Activated CD4-positive, alpha-beta T cell treated with anti-CD3 and anti-CD28 coated beads, Interleukin-2, amount 50 U/mL, for 48 hours (primary cell): ENCODE measurements at places on chromosomes 4 and X.

DNA sequence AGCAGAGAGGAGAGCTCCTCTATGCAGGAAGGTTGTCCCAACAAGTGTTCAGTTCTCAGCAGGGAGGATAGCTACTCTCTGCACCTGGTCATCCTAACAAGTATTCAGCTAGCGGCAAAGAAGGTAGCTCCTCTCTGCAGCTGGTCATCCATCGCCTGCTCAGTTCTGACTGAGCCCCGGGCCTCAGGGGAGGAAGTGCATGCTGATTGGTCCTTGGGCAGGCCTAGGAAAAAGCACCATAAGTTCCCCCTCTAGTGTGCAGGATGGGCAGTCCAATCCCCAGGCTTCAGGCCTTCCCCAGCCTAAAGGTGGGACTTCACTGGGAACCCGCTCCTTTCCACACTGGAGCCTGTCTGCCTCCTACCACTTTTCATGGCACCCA, 4.4 kb upstream of the FBXW7 start:
- no peak for DNase-seq

- peak; percentile 13 for DNase-seq
These were observed 118.2 kb upstream of the KIT start for GRCh38 chr4:54539500-54540029.

- no peak for DNase-seq
These were observed 75.4 kb downstream of the FBXW7 start for GRCh38 chr4:152460488-152460887.

DNA sequence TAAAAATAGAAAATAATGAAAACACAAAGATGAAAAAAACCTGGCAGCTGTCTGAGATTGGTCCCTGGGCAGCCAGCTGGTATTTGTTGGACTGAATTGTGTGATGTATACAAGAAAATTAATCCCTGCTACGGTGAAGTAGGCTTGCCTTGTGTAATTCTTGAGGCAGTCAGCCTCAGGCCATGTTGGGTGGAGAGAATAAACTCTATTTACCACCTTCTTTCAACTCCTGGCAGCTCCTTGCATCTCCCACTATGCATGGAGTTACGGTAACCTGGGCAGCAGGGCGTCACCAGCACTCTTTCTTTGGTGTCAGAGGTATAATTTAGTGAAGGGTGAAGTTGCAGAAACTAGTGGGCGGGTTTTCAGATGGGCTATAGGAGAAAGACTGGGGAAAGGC, 3.5 kb downstream of the SPIN2A start:
- no peak for DNase-seq

- no peak for DNase-seq
These were observed 36.6 kb upstream of the PTPN13 start for GRCh38 chr4:86557526-86557925.

DNA sequence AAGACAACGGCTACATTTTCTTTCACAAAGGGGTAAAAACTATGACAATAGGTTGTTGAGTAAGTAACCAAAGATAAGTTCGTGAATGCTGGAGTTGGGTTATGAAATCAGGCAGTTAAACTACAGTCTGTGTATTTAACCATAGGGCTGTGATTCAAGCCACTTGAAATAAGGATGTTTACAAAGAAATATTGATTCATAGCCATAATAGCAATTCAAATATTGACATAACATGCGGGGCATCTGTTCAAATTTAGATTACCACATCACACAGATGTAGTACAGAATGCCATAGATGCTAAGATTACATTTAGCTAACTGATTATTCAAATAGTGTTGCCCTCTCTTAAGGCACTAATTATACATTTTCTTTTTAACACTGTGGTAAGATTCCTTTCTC, 364.1 kb downstream of the FSTL5 start:
- DNase-seq = no peak

DNA sequence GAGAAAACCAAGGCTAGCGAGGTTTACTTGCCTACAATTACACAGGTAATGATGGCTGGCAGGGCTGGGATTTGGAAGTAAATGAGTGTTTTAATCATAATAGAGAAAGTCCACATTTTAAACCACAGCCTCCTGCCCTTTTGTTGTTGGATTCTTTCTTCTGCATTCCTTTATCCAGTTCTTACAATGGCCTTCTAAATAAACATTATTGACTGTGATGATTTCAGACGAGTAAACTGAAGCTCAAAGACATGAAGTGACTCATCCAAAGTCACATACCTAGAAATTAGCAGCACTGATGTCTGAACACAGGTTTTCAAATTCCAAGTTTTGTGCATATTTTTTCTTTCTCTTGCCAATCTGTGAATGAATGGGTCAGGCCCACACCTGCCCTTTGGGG, 51.2 kb upstream of the C1QTNF7 start:
- DNase-seq = no peak

GRCh38 chr4:545612-546011, 30.5 kb downstream of the TMEM271 start:
- DNase-seq = no peak

GRCh38 chrX:45619290-45619689, 418.6 kb upstream of the DIPK2B start:
- no peak for DNase-seq

GRCh38 chr4:18847249-18847890, 825.8 kb upstream of the LCORL start:
- no peak for DNase-seq
